ENCODE measurements at places on chromosomes 2 and 18.

- no peak for DNase-seq
These were observed 107.8 kb upstream of the REV1 start for GRCh38 chr2:99597616-99598015.

DNA sequence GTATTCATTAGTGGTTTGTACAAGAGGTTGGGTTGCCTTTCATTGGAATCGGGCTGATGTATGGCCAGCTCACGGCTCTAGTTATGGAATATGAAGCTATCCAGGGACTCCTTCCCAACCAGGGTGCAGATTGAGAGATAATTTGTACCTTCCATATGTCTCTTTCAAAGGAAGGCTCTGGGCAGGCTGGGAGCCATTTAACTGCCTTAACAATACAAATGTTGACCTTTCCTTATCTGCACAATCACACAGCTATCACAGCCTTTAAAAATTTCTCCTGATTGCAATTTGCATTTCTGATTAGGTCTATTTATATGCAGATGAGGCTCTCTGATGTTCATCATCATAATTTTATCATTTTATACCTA, 58.7 kb downstream of the MYO3B start:
- no peak for DNase-seq

DNA sequence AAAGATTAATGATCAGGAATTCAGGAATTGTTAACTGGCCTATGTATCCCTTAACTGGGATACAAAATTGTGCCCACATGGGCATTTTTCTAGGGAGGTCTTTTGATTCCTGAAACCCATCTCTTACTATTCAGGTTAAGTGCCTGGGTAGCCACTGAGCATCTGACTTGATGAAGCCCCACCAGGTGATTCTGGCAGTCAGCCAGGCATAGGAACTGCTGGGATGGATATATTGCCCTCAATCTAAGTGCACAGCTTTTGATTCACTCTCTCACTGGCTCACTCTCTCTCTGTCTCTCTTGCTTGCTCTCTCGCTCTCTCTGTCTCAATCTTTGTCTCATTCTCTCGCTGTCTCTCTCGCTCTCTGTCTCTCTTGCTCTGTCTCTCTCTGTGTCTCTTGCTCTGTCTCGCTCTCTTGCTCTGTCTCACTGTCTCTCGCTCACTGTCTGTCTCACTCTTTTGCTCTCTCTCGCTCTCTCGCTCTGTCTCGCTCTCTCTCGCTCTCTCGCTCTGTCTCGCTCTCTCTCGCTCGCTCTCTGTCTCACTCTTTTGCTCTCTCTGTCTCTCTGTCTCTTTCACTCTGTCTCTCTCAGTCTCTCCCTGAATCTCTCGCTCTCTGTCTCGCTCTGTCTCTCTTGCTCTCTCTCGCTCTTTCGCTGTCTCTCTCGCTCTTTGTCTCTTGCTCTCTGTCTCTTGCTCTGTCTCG, 22.3 kb downstream of the INPP1 start:
- DNase-seq: no peak

- no peak for DNase-seq
These were observed 60.8 kb downstream of the DNER start for GRCh38 chr2:229653531-229653930.

GRCh38 chr2:124316881-124317605, 292.0 kb downstream of the CNTNAP5 start:
- peak; percentile 52 for DNase-seq

GRCh38 chr2:54336136-54336976, 80.3 kb upstream of the TSPYL6 start:
- no peak for DNase-seq
